ENCODE measurements at places on chromosomes 1 and 21.

- DNase-seq = peak; percentile 24
Observed at GRCh38 chr1:114462341-114462740, 48.7 kb downstream of the TRIM33 start.

- DNase-seq = no peak
Observed at GRCh38 chr1:183032122-183032921, 9.1 kb downstream of the LAMC1 start.

GRCh38 chr1:7235871-7236517, 450.7 kb downstream of the CAMTA1 start:
- DNase-seq = no peak

GRCh38 chr1:201140235-201140940, 13.4 kb upstream of the ASCL5 start:
- no peak for DNase-seq

DNA sequence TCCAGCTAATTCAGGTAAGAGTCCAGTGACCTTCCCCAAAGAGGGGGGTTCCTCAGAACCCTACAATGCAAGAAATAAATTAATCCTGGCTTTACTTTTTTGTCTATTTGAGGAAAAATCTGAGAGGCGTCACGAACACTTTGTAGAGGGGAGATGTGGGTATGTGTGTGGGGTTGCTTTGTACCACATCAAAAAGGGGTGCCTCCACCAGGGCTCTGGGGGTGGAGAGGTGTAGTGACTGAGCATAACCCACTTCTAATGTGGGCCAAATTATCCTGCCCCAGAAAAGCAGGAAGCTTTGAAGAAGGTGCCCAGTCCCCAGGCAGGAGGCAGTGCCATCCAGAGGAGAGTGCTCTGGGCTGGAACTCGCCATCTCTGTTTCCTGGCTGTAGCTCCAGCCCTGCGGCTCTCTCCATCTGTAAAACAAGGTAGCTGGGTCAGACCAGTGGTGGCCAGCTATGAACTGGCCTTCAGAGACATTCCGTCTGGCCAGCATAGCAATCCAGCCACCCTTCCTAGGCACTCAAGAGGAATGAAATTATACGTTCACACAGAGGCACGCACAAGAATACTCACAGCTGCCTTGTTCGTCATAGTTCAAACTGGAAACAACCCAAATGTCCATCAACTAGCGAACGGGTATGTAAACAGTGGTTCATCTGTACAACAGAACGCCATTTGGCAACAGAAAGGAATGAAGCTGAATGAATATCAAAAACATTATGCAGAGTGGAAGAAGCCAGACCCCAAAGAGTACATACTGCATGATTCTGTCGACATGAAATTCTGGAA, 45.4 kb upstream of the TNFRSF1B start:
- no peak for DNase-seq
